ENCODE measurements at places on chromosomes 4 and X.

DNA sequence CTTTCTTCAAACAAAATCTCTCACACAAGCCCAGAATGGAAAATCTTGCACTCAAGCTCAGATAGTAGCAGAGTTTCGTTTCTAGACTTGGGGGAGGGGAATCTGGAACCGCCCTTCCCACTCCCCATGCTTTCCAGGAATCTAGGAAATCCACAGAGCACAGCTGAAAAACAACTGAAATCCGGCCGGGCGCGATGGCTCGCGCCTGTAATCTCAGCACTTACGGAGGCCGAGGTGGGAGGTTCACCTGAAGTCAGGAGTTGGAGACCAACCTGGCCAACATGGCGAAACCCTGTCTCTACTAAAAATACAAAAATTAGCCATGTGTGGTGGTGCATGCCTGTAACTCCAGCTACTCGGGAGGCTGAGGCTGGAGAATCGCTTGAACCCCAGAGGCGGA, 127.3 kb upstream of the SLC34A2 start:
- DNase-seq: no peak

DNA sequence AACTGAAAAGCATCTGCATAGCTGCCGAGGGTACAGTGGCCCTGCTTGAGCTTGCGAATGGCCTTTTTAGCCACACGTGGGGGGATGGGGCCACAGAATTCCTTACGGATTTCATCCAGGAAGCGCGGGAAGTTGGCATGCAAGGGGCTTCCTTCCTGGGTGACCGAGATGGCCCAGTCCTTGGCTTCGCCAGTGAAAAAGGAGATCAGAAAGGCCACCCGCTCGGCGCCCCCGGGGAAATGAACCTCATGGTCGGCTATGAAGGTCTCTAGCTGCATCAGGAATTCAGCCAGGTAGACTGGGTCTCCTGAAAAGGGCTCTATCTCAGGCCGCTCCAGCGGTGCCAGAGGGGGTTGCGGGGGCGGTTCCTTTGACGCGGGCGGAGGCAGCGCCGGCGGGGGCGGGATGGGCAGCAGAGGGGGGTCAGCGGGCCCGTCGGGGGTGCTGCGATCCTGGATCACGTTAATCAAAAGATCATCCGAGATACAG, 909 bp downstream of the RTL5 start:
- DNase-seq: no peak

GRCh38 chrX:118974088-118974907, at the start of gene LONRF3:
TSS of gene LONRF3 (plus strand) at chrX:118974618. CDS start at chrX:118974781, 163 bp downstream.
- peak; percentile 58 for DNase-seq

- DNase-seq: no peak
These were observed 82.4 kb upstream of the BEND4 start for GRCh38 chr4:42234817-42235216.

DNA sequence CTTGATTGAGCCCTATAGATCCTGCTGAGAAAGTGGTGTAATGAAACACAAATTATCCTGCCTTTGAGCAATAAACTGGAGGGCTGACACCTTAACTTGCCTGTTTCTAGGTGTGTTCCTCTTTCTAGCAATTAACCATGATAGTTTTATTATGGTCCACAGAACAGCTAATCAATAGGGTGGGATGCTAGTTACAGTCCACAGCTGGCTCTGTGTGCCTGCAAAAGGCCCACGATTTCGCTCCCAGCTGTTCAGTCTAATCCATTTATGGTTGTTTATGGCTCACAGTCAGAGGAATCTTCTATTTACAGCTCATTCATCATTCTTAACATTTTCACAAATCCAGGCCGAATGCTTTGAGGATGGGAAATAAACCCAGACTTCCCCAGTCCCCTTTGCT, 674.9 kb downstream of the SMARCA1 start:
- DNase-seq: no peak

GRCh38 chrX:9127986-9128385, 94.1 kb upstream of the FAM9B start:
- no peak for DNase-seq

GRCh38 chrX:1941321-1941720, 326.5 kb downstream of the ASMT start:
- no peak for DNase-seq

GRCh38 chr4:149706942-149707341, 108.7 kb downstream of the IQCM start:
- no peak for DNase-seq

GRCh38 chrX:138026211-138026610, 460.3 kb downstream of the ZIC3 start:
- DNase-seq: no peak

DNA sequence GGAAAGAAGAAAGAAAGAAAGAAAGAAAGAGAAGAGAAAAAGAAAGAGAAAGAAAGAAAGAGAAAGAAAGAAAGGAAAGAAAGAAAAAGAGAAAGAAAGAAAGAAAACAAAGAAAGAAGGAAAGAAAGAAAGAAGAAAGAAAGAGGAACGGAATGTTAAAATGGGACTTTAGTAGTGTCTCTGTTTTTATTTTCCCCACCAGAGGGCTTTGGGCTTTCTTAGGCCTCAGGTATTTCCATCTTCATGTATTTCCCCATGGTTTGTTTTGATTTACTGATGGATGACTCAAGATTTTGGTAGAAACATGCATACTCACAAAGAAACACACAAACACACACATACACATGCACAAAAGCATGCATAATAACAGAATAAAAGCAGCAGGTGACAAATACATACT, 181.2 kb downstream of the AFF2 start:
- no peak for DNase-seq

DNA sequence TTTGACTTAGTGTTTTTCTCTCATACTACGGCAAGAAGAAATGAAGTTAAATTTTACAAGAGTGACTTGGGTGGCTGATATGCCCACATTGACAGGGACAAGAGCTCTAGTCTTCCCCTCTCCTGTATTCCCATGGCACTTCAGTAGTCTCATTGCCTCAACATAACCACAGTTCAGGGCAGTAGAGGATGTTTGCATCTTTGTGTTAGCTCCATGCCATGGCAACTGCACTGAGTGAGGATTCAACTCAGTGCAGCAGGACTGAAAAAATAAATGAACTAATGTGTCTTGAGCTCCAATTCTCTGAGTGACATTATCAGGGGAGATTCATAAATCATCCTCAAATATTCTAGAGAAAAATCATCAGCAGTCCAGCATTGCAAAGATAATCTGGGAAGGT, 78.8 kb downstream of the TET2 start:
- DNase-seq: no peak

GRCh38 chr4:158793021-158793420, 24.2 kb downstream of the FNIP2 start:
- no peak for DNase-seq

DNA sequence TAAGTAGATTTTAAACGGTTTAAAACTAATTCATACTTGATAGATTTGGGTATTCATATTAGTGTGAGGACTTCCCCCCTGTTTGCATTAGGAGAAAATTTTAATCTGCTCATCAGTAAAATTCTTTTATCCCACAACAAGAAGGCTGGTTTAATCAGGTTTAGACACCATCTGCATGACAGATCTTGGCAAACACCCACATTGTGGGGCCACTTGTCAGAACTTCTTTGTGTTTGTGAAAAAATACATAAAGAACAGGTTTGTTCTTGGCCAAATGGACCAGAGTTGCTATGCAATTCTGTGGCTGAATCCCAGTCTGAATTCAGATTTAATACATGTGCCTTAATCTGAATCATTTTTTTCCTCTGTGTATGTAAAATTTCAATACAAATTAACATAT, 121.1 kb downstream of the REPS2 start:
- DNase-seq: no peak

GRCh38 chr4:183284965-183285364, 35.1 kb downstream of the CLDN22 start:
- no peak for DNase-seq

GRCh38 chr4:34891892-34892291, 1352.4 kb downstream of the ARAP2 start:
- no peak for DNase-seq

- no peak for DNase-seq
These were observed 33.2 kb upstream of the BMP15 start for GRCh38 chrX:50877310-50877709.

DNA sequence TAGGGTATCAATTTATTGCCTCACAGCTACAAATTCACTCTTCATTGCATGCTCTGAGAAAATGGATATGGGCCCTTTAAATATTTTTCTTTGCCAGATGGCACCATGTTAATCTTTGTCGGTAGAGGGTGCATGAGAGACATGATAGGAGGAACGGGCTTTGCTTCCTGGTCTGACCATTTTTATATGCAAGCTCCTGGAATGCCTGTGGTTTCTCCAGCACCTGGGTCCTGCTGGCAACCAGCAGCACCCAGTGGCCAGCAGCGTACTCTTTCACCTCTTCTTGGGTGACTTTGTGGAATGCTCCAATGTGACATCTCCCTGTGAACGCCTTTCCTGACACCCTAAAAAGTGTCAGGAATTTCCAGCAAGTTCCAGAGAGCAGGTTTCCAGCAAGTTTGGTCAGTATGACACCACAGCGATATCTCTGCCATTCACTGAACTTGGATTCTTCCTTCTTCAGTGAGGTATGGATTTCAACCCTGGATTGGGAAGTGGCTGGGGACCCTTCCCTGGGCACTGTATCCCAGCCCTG, 140.3 kb upstream of the PGRMC2 start:
- DNase-seq: peak; percentile 66

DNA sequence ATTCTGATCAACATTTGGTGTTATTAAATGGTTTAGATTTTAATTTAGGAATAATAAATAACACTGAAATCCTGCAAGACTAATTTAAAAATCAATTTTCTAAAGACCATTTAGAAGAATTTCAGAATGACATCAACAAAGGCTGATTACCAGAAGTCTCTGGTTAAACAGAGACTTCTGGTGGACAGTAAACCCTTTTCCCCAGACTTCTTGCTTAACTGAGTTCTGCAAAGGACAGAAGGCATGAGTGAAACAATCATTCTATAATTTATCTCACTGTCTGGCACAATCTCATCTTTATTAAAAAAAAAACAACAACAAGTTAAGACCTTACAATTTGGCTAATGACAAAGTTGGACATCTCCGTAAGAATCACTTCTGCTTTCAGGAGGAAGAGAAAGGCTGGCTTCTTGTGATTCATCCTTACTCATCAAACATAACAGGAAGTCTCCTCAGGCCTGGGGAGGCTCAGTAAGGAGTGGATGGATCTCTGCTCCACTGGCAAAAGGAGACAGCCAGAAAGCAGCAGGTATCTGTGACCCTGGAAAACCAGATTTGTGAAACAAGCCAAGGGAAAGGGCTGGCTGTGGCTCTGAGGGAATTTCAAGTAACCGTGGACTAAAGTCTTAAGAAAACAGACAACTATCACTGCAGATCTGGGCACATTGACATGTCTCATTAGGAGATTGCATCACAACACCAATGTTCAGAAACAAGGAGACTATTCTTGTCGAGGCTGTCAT, 908 bp upstream of the TLR6 start:
- DNase-seq: no peak

GRCh38 chrX:129230850-129231512, 292.3 kb downstream of the SMARCA1 start:
- DNase-seq: peak; percentile 75

GRCh38 chr4:142407596-142407995, 438.5 kb downstream of the INPP4B start:
- DNase-seq: no peak

DNA sequence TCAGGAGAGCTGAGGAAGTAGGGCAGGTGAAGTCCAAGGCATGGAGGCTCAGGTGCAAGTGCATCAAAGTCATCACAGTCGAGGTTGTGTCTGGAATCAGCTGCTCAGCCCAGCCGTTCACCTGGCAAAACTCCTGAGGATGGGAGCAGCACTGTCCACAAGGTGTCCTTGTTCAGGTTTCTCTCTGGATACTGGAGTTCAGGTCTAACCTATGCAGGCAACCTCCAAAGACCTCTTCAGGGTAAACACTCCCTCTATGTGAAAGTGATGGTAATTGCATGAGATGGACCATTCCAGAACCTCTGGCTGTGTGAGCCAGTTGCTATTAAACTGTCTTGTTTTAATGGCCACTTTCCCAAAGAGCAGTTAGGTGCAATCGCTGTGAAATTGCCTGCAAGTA, 120.2 kb upstream of the PSAPL1 start:
- peak; percentile 23 for DNase-seq

- no peak for DNase-seq
These were observed 681.9 kb upstream of the BOD1L1 start for GRCh38 chr4:14309431-14309830.

- DNase-seq: peak; percentile 6
These were observed at the start of gene NEXMIF for GRCh38 chrX:74925225-74926088. TSS of gene NEXMIF (minus strand) at chrX:74925452.

DNA sequence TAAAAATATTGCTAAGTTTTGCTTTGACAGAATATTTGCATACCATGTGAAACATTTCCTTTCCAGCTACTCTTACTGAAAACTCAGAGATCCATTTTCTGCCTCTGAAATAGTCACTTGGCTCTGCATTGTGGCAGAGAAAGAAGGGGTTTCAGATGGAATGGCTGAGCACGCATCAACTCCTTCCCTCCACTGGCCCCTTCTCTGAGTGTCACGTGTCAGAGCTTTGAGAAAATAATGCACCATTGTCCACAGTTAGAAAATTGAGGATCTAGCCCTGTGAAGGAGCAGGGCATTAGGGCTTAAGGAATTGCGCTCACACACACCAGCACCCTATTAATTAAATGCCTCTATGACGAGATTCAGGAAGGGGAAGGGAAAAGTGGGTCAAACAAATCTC, 78.8 kb upstream of the FAT4 start:
- no peak for DNase-seq

- DNase-seq: no peak
These were observed 1.5 kb downstream of the ITM2A start for GRCh38 chrX:79365591-79365990.

GRCh38 chr4:177419434-177419833, 22.8 kb downstream of the AGA start:
- no peak for DNase-seq

DNA sequence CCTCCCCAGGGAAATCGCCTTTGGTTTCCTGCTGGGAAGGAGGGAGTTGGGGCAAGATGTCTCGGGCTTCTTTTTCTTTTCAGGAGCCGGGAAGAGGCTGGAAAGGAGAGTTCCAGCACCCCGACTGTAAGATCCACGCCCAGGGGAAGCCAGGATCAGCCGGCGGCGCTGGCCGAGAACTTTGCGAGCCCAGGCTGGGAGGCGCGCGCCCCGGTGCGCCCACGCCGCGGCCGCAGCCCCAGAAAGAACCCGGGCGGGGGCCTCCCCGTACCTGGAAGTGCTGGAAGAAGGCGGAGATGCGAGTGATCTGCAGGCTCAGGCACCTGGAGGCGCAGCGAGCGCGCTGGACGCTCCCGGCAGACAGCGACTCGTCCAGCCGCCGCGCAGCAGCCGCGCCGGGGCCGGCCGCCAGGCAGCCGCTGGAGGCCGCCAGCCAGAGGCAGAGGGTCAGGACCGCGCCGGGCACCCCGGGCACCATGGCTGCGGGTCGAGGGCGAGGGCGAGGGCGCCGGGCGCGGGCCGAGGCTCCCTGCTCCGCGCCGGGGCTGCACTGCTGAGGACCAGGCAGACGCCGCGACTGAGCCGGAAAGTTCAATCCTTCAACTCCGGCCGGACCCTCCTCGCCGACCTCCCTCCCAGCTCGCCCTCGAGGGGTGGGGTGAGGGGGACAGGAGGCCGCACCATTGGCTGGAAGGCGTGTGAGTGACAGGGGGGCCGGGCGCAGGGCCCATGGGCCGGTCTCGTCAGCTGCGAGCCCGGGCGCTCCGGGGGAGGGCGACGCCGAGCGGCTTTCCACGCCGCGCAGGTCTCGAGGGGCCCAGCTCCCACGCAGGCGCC, at the start of gene ANOS1:
Gene ANOS1 (minus strand): TSS at position 579 of the 837 bp plus-strand sequence. CDS start 101 bp downstream, at position 478.
- no peak for DNase-seq
